NCI-H2029 treated with DMSO at 0.1 percent for 48 hours (cell line): ENCODE measurements at places on chromosomes 11 and 22.

DNA sequence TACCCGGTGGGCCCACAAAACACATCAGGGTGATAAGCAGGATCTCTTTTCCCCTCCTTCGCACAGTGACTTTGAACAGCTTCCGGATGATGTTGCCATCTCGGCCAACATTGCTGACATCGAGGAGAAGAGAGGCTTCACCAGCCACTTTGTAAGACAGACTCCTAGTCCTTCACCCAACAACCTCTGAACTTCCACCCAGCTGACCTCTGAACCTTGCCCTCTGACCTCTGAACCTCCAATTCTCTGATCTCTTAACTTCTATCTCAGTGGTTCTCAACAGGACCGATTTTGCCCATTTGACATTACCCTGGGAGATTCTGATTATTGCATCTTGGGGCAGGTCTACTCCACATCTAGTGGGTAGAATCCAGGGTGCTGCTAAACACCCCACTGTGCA, 3.2 kb downstream of the NCF4 start:
- no peak for DNase-seq

DNA sequence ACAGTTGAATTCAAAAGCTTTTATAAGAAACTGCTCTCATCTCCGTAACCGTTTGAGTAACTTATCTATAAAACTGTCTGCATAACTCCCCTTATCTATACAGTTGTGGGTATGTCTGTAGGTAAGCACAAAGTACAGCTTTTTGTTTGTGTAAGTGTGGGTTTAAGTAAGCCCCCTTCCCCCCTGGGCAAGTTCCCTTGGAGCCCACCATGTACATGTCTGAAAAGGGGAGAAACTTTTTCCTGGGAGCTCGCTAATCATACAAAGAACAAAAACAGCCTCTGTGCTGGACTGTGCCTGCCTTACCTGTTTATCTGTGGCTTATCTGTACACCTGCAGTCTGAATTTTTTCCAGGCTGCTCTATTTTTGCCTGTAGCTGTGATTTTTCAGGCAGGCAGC, 36.3 kb upstream of the TMEM45B start:
- no peak for DNase-seq

DNA sequence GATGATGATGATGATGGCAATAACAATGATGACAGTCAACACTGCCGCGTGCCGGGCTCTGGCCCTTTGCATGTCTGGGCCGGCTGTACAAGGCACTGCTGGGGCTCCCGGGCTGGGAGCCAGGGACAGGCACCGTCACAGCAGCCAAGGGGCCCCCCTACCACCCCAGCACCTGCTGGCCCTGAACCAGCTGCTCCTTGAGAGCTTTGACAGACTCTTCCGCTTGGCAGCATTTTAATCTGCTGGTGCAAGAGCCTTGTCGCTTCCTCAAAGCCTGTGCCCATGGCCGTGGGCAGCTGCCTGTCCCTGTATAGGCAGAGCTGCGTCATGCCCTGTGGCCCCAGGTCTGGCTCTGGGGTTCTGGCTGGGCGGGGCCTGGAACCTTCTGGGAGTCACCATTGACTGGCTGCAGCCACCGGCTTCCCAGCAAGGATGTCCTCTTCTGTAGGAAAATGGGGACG, 12.9 kb upstream of the MUC6 start:
- DNase-seq, result no peak

DNA sequence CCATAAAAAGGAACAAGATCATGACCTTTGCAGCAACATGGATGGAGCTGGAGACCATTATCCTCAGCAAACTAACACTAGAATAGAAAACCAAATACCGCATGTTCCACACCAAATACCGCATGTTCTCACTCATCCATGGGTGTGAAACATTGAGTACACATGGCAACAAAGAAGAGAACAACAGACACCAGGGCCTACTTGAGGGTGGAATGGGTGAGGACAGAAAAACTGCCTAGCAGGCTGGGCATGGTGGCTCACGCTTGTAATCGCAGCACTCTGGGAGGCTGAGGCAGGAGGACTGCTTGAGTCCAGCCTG, 12.3 kb downstream of the EHD1 start:
- no peak for DNase-seq

DNA sequence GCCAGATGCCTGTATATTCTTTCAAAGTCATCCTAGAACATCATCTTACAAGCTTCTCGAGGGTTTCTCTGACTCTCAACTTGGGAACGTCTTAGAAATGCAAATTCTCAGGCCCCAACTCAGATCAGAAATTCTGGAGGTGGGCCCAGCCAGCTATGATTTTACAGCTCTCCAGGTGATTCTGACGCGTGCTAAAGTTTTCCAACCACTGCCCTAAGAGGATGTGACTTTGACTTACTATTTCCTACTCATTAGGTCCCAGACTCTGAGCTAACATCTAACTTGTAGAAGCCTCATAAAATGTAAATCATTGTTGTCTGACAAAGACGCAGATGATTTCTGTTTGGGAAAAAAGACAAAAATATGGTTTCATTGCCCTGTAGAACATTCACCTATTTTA, 61.1 kb downstream of the IRAG1 start:
- DNase-seq, result no peak

DNA sequence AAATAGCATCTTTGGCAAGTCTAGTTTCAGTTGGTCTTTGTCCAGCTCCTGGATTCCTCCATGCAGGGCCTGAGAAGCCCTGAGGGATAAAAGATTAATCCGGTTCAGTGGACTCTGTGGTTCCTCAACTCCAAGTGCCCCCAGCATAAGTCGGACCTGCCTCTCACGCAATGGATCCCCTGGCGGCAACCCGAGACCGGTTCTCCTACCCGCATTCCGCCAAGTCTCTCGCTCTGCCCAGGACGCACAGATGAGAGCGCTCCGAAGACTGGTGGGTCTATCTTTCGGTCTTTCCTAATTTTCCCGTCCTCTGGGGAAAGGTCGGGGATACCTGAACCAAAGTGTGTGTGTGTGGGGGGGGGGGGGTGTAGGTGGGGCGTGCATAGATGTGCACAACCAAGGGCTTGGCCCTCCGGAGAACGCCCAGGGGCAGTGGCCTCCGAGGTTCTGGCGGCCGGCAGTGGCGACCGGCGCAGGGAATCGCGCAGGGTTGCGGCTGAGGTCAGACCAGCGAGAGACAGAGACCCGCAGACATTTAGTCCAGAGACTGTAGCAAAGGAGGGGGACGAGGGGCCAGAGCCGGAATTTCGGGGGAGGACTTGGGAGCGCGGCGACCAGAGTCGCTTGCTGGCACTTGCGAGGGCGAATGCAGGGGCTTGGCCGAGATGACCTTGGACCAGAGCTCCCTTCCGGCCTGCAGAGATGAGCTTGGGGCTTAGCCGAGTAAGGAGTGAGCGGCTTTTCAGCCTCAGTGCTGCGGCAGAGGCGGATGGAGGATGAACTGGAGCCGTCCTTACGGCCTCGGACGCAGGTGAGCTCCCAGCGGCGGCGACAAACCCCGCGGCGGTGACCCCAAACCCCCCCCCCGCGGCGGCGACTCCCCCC, 712 bp upstream of the SLC2A11 start:
- no peak for DNase-seq

DNA sequence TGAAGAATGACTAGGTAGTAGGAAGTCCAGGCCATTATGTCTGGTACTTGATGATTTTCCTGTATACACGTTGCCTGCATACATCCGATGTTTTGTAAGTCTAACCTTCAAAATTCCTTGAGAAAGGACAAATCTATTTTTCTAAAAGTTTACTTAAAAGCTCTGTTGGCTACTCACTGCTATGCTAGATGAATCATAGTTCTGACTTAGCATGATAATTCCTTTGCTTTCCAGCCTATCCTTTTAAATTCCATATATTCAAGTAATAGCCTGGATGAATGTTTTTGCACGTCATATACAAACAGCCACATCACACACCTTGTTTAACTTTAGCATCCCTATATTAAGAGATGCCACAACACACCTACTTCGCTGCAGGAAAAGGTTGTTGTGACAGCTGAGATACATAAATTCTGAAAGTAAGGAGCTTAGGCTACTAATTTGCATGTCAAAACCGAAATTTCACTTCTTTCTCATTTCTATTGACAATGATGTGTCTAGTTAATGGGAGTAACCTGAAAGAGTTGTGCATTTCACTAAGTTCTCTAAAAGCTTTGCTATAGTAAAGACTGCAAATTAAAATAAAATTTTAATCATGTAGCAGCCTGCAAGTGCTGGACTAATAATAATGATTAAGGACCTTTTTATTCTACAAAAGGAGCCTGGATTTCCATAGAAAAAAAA, 1116.4 kb downstream of the JRKL start:
- no peak for DNase-seq

DNA sequence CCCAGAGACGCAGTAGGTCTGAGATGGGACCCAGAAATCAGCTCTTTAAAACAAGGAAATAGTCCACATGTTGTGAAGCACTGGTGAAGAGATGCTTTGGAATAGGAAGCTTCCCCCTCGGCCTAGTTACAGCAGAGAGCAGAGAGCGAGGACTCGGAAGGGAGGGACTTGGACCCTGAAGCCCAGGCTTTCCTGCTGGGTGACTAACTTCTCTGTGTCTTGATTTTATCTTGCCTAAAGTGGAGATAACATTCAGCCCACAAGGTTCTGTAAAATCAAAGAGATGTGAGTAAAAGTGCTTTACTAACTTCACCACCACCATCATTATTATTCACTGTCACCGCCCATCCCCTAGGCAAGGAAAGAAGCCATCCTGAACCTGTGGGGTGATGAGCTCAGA, 58.4 kb downstream of the THAP12 start:
- no peak for DNase-seq

DNA sequence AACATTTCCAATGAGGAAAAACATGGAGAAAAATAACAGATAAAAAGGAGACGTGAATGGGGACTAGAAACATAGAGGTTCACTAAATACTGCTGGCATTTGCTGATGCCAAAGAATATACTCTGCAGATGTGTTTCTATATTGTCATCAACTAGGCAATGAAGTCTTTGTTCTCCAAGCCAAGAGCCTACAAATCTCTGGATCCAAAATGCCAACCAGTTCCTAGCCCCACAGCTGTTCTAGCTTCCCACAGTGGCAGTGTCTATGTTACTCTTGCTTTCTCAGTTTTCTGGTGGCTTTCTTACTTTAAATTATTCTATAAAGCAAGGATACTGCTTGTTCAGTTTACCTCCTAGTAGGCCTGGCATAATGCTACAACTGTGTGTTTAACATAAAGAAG, 977.9 kb upstream of the CCDC90B start:
- no peak for DNase-seq

- no peak for DNase-seq
Observed at GRCh38 chr11:47147250-47147649, 29.4 kb downstream of the ARFGAP2 start.
